ENCODE measurements at places on chromosomes 6 and 20. TPM values are rescaled to one million over a fixed set of nuclear protein-coding genes. Genes with fewer than 3 reads are reported as not detected.

DNA sequence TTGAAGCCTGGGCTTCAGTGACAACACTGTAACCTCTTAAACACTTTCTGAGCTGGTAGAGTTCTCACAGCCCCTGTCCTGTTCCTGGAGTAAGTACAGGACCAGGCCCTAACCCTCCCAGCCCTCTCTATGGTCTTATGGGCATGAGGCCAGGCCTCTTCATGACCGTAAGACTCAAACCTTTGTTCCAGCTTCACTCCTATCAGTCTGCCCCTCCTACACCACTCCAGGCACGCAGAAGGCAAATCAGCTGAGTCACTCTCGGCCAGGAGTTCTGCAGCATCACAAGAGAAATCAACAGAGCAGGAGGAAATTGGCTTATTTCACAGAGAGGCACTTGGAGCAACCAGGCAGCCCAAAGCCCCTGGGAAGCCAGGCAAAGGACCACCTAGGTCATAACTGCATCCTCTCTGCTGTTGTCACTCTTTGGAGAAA, 25.3 kb upstream of the CHD6 start:
- no peak overlapping the region for H3K4me3 ChIP-seq

The SOX4 gene
- 53.5 TPM for total RNA-seq

The HCRTR2 gene
- not detected for total RNA-seq

The LTB gene
- 0.48 TPM for total RNA-seq

DNA sequence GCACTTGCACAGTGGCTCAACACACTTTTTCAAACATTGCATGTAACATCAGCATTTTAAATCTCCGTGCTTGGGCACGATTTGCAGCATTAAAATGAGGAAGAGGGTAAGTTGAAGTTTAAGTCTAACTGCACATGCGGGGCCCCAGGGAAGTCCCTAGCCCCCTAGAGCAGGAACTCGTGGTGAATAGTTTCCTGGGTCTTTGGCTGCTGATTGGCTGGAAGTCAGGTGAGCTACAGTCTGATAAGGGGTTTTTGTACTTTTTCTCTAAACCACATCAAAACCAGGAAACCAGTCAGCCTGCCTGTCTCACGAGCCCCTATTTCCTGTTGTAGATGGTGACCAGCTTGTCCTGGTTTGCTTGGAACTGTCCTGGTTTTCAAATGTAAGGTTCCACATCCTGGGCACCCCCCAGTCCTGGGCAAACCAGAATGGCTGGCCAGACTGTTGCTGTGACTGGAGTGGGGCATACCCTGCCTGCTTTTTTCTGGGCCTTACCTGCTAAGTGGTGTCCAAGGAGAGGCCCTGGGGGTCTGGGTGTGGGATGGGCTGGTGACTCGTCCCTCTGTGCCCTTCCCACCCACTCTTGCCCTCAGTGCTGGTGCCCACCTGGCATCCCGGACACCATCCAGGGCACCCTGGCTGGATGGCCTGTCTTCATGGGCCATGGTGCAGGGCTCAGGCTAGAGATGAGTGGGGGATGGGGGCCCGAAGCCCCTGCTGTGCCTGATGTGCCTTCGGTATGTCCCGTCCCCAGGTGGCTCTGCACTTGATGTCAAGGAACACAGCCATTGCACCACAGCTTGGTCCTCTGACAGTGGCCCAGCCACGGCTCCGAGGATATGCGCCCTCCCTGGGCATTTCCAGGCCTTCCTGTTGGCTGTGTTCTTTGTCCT, 31.8 kb downstream of the SUN5 start:
- H3K4me3 ChIP-seq = no peak overlapping the region
- H3K36me3 ChIP-seq = no peaks in the 10 kb centered on the region
- no peak overlapping the region for H3K27ac ChIP-seq
- no peaks in the 10 kb centered on the region for H3K4me1 ChIP-seq
- H3K27me3 ChIP-seq = no peaks in the 10 kb centered on the region

GRCh38 chr6:25472306-25472705, 179.7 kb upstream of the SCGN start:
- H3K36me3 ChIP-seq = no peaks in the 10 kb centered on the region
- DNase-seq = no peak
- peaks cover 5% of the 10 kb centered on the region for H3K4me1 ChIP-seq
- no peak overlapping the region for H3K27ac ChIP-seq
- no peaks in the 10 kb centered on the region for H3K27me3 ChIP-seq
- H3K4me3 ChIP-seq = no peak overlapping the region

DNA sequence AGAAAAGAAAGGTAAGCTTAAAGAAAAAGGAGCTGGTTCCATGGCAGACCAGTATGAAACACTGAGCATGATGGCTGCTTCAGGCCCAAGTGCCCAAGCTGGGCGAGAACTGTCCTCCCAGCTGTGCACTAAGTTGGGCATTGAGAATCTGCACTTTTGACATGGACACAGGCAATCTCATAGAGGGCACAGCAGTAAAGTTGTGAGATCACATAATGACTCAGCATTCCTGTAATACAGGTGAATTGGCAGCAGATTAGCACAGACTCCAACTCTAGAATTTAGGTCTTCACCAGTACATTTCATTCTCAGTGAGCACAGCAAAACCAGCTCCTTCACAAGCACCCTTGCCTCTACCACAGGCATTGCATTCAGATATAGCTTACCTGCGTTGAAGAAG, 343.4 kb downstream of the PKHD1 start:
- DNase-seq = no peak
- H3K27me3 ChIP-seq = no peaks in the 10 kb centered on the region
- no peaks in the 10 kb centered on the region for H3K36me3 ChIP-seq
- H3K4me1 ChIP-seq = no peaks in the 10 kb centered on the region
- H3K4me3 ChIP-seq = no peak overlapping the region
- H3K27ac ChIP-seq = no peak overlapping the region

DNA sequence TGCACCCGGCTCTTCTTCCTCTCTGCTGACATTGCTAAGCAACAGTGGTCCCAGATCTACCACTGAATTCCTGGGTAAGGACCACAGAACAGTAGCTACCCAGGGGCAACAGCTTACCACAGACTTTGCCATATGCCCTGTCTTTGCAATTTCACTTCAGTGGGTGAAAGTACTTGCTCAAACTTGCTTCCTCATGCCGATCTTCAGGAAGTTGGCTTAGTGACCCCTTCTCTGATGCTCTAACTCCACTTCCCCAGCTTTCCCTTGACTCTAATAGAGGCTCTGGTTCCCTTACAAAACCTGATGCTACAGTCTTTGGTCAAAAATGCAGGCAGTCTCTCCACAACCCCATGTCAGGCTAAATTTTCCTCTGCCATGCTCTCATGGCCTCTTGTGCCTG, 3.3 kb upstream of the TAAR5 start:
- H3K27me3 ChIP-seq = no peaks in the 10 kb centered on the region
- H3K27ac ChIP-seq = no peak overlapping the region
- H3K4me3 ChIP-seq = no peak overlapping the region
- no peaks in the 10 kb centered on the region for H3K36me3 ChIP-seq
- H3K4me1 ChIP-seq = no peaks in the 10 kb centered on the region

The KIFC1 gene
- 2.2 TPM for total RNA-seq

DNA sequence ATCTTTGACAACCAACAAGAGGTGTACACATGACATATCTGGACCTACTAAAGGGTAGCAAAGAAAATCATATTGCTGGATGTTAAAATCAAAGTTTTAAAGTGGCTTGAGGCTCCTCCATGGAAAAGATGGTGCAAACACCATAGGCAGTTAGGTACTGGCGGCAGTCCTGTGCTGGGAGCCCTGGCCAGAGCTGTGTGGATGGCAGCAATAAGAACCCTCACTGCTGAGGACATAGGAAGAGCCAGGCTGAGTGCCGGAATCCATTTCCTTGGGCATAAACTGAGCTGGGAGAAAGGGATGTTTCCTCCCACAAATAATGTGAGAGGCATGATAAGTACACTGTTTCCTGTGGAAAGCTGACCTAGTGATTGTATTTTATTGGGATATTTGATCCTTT, 89.9 kb downstream of the ARID1B start:
- no peaks in the 10 kb centered on the region for H3K36me3 ChIP-seq
- no peaks in the 10 kb centered on the region for H3K27me3 ChIP-seq
- H3K4me1 ChIP-seq = peaks cover 15% of the 10 kb centered on the region
- DNase-seq = no peak
- no peak overlapping the region for H3K27ac ChIP-seq
- H3K4me3 ChIP-seq = no peak overlapping the region

GRCh38 chr20:37194621-37195417, 15.5 kb upstream of the MROH8 start:
- H3K4me3 ChIP-seq = no peak overlapping the region
- H3K27me3 ChIP-seq = no peaks in the 10 kb centered on the region
- no peak overlapping the region for H3K27ac ChIP-seq
- H3K4me1 ChIP-seq = peaks cover 1% of the 10 kb centered on the region

The MATN4 gene
- total RNA-seq = not detected

DNA sequence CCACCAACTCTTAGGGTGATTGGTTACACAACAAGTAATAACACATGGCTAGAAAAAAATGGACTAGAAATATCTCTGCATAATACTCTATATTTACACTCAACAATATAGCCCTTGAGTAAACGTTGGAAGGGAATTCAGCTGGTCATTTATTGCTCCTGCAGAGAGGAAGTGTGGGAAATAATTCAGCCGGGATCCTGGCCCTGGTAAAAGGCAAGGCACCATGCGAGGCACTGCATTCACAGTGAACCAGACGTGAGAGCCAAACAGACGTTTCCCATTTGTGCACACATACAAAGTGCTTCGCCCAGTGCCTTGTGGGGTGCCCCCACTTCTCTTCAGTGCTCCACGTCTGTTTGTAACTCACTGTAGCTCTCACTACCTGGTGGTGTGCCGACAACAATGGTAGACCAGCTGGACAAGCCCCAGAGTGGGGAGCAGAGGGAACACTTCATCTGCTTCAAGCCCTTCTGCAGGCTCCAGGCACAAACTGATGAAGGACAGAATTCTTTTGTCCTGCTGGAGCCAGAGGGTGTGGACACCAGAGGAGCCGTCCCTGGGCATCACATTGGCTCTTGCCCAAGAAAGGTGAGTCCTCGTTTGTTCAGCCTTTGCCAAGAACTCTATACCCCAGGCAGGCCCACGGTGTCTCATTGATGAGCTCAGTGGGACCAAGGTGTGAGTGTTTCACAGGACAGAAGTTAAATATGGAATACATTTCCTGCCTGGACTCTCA, 18.8 kb downstream of the SYNDIG1 start:
- no peaks in the 10 kb centered on the region for H3K36me3 ChIP-seq
- no peaks in the 10 kb centered on the region for H3K4me1 ChIP-seq
- H3K4me3 ChIP-seq = no peak overlapping the region
- no peaks in the 10 kb centered on the region for H3K27me3 ChIP-seq
- no peak overlapping the region for H3K27ac ChIP-seq
- DNase-seq = no peak

DNA sequence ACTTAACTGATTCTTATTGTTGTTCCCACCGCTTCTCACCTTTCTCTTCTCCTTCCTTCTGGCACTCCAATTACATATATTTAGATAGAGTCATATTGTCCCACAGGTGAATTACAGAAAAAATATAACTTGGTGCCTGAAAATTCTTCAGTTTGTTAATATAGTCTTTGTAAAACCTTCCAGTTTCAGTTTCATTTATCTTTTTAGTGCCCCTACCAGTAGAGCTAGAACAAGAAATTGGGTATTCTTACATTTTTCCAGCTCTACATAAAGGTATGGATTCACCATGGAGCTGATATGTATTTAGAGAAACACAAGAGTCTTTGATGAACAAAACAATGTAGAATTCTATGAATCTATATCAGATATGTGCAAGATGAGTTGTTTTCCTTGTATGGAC, 10.7 kb downstream of the MANEA start:
- peaks cover 2% of the 10 kb centered on the region for H3K4me1 ChIP-seq
- H3K4me3 ChIP-seq = no peak overlapping the region
- DNase-seq = no peak
- no peaks in the 10 kb centered on the region for H3K27me3 ChIP-seq
- H3K36me3 ChIP-seq = no peaks in the 10 kb centered on the region

DNA sequence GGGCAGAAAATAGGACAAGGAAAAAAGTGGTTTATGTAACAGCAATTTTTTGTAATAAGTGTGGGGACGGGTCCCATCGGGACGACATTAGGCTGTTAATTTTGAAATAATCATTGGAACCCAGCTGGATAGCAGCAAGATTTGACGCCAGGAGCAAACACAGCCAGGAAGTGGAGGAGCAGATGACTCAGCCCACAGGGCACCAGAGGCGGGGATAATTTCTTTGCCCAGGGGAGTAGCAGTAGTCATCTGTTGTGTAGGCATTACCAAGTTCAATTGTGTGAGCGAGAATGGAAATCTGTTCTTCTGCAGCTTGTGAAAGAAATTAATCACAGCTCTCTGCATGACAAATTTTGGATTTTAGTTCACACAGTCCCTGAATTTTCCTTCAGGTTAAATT, 22.6 kb upstream of the RIN2 start:
- no peaks in the 10 kb centered on the region for H3K36me3 ChIP-seq
- no peak overlapping the region for H3K4me3 ChIP-seq
- H3K27ac ChIP-seq = no peak overlapping the region
- H3K27me3 ChIP-seq = no peaks in the 10 kb centered on the region
- DNase-seq = peak; percentile 44

The TXLNB gene
- total RNA-seq = 2.8 TPM

DNA sequence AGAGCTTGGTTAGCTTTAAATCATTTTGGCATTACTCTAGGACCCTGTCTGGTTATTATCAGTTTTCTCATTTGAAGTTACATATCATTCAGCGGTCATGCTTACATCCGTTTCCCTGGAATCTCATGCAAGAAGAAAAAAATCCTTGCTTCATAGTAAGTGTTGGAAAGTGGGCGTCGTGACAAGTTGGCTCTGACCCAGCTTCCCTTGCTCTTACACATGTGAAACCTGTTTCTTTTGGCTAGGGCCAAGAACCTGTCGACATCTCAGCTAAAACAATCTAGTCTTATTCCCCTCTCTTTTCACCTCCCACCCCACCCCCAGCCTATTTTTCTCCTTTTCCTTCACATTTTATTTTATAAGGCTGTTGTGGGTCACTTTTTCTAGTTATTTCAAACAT, 45.5 kb downstream of the ANKS1A start:
- peak; percentile 86 for DNase-seq
- H3K4me1 ChIP-seq = peaks cover 23% of the 10 kb centered on the region
- H3K27ac ChIP-seq = no peak overlapping the region
- H3K4me3 ChIP-seq = no peak overlapping the region

The C20orf141 gene
- total RNA-seq = not detected

The C20orf204 gene
- 1.4 TPM for total RNA-seq
